Left ventricle myocardium inferior (tissue), 1 donor: ENCODE measurements at places on chromosomes 3 and 15. TPM values are rescaled to one million over a fixed set of nuclear protein-coding genes. Genes with fewer than 3 reads are reported as not detected.
A peak's percentile ranks its signal among the peaks of the same experiment; 100 is the strongest.

GRCh38 chr3:194974468-194975135 lies 288.9 kb downstream of the FAM43A start:
- no peaks in the 10 kb centered on the region for H3K36me3 ChIP-seq
- peaks cover 21% of the 10 kb centered on the region for H3K4me1 ChIP-seq
- H3K27ac ChIP-seq: no peak overlapping the region
- DNase-seq: no peak
- no peaks in the 10 kb centered on the region for H3K27me3 ChIP-seq
- no peak overlapping the region for H3K4me3 ChIP-seq

DNA sequence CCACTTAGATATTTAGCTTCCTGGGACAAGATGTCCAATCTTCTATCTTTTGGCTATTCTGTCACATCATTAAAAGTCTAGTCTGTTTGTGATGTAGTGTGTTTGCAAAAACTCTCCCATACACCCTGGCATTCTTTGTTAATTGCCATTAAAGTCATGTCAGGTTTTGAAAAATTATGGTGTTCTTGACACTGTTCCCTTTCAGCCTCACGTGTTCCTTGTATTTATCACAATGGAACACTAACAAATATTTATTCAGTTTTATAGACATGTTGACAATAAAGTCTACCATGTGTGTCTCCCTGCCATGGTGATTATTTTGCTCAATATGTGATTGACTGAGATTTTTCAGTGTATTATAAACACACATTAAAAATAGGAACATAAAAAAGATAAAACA lies 9.4 kb upstream of the CACNA1D start:
- H3K36me3 ChIP-seq: no peaks in the 10 kb centered on the region
- H3K4me3 ChIP-seq: no peak overlapping the region
- no peak overlapping the region for H3K27ac ChIP-seq
- no peaks in the 10 kb centered on the region for H3K4me1 ChIP-seq
- no peak for DNase-seq
- peaks cover 24% of the 10 kb centered on the region for H3K27me3 ChIP-seq

TUBGCP5 gene
- 11.3 TPM for total RNA-seq

DNA sequence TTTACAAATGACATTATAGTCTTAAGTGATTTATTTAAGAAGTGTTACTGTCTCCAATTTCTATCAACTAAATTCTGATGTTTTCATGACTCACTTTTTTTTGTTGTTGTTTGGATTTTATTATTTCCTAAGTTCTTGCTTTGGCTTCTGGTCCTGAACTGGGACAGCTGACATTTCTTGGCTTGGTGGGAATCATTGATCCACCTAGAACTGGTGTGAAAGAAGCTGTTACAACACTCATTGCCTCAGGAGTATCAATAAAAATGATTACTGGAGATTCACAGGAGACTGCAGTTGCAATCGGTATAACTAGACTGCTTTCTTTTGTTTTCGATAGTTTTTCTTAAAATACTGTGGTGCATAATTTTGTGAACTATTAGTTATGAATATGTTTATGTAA lies 47.5 kb downstream of the ASTE1 start:
- no peak overlapping the region for H3K27ac ChIP-seq
- DNase-seq: no peak
- no peak overlapping the region for H3K4me3 ChIP-seq
- H3K36me3 ChIP-seq: peaks cover 44% of the 10 kb centered on the region
- no peaks in the 10 kb centered on the region for H3K27me3 ChIP-seq

DNA sequence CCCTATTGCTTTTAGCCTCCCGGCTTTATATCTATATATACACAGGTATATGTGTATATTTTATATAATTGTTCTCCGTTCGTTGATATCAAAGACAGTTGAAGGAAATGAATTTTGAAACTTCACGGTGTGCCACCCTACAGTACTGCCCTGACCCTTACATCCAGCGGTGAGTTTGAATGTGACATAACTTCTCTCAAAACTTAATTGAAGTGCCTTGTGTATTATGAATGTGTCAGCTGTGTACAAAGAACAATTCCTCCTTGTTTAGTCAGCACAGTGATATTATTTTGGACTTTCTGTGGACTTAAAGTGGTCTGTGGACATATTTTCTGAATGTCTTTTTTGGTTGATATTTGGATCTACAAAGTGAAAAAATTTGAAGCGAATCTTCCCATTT lies 220 bp downstream of the TP63 start:
- no peaks in the 10 kb centered on the region for H3K27me3 ChIP-seq
- H3K4me1 ChIP-seq: peaks cover 22% of the 10 kb centered on the region
- H3K36me3 ChIP-seq: no peaks in the 10 kb centered on the region
- peak overlapping the region; percentile 56 for H3K4me3 ChIP-seq

DNA sequence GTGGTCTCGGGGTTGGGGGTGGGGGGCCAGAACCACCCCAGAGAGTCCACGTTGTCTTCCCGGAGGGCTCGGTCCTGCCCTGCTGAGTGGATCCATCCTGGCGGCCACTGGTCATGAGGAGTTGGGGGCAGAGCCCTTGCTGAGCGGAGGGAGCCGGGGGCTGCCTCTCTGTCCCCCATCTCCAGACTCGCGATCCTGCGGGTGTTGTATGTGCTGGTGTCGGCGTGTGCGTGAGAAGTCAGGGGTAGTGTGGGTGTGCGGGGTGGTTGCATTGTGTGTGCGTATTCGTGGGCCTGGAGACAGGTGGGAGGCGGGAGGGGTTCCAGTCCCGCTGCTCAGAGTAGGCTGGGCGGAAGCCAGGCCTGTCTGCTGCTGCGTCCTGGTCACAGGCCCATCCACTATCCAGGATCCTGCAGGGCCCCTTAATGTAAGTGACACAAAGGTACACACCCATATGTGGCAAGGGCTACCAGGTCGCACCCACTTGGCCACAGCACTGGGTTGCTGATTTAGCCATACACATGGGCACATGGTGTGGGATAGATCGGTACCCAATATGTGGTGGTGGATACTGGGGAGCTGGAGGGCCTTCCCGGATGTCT lies 30.7 kb downstream of the NBEAL2 start:
- H3K27me3 ChIP-seq: no peaks in the 10 kb centered on the region
- DNase-seq: peak; percentile 13

- no peak overlapping the region for H3K4me3 ChIP-seq
- no peak overlapping the region for H3K27ac ChIP-seq
- no peak for DNase-seq
- peaks cover 16% of the 10 kb centered on the region for H3K4me1 ChIP-seq
- H3K27me3 ChIP-seq: no peaks in the 10 kb centered on the region
Observed at GRCh38 chr15:35833581-35833980, 287.6 kb upstream of the DPH6 start.

ZBED2 gene
- total RNA-seq: not detected
